Fibroblast of skin of back (primary cell): ENCODE measurements at places on chromosomes 6 and 20.

- no peak for DNase-seq
These were observed 337.2 kb downstream of the SMOC2 start for GRCh38 chr6:168778201-168778600.

DNA sequence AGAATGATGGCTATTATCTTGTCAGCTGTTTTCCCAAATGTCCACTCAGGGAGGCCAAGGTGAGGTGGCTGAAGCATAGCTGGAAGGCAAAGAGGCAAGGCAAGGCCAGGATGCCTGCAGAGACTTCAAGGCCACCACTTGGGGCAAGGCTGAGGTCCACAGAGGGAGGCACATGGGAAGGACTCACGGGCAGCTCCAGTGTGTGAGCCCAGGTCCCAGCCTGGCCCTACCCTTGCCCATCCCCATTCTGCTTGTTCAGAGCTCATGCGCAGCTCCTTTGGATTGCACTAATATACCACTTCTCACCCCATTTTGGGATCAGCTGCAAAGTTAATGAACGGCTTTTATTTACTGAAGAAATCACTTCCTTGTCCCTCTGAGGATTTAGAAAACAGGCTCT is 111.1 kb upstream of the KCNK16 start:
- no peak for DNase-seq

DNA sequence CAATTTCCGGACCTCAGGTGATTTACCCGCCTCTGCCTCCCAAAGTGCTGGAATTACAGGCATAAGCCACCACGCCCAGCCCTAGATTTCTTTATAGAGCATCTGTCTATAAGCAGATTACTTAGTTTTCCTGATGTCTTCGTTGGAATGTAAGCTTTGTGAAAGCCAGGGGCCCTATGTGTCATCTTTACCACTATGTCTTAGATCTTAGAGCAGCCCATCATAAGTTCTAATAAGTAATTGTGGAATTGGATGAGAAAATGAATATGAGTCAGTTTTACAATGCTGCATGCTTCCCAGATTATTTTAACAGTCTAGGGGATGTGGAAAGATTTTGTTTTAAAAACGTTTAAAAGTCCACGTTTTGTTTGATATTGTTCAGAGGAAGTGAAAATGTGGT is 9.1 kb upstream of the ZBTB2 start:
- peak; percentile 73 for DNase-seq

- no peak for DNase-seq
These were observed 50.0 kb downstream of the SGK1 start for GRCh38 chr6:134267917-134268361.

- peak; percentile 66 for DNase-seq
These were observed 947.7 kb upstream of the ADGRB3 start for GRCh38 chr6:67687396-67687795.
